ENCODE measurements at places on chromosomes 7 and 10. TPM values are rescaled to one million over a fixed set of nuclear protein-coding genes. Genes with fewer than 3 reads are reported as not detected.

DNA sequence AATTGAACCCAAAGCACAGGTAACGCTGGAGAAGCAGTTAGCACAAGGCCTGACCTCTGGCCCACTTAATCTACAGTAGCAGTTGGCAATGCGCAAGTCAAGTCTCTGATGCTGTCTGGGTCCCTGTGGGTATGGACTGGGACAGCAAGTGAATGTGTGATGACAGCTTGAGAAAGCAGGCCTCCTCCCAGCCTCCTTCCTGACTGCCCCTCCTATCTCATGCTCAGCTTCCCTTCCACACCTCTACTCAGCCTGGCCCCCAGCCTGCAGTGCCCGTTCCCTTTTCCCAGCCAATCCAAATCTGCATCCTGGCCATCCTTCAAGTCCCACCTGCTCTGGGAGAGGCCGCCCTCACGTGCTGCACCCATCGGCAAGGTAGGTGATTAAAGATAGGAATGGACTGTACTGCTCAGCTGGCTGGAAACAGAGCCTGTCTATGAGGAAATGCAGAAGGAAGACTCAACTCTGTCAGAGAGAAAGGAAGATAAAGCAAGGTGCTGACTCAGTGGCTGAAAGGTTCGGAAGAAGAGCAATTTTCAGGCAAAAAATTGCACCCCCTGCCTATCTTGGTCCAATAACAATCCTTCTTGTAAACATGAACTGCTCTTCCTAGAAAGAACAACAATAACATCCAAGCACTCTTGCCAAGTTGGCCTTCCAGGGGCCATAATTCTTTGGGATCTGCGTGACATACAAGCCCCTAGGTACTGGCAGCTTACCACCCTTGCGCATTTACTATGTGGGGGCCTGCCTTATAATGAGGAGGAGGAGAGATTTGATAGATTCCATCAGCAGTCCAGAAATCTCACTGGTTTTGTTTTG, 16.6 kb upstream of the FGFR2 start:
- no peak overlapping the region for H3K4me3 ChIP-seq
- H3K27me3 ChIP-seq, result no peaks in the 10 kb centered on the region
- no peak overlapping the region for H3K27ac ChIP-seq
- DNase-seq, result no peak
- no peaks in the 10 kb centered on the region for H3K36me3 ChIP-seq

DNA sequence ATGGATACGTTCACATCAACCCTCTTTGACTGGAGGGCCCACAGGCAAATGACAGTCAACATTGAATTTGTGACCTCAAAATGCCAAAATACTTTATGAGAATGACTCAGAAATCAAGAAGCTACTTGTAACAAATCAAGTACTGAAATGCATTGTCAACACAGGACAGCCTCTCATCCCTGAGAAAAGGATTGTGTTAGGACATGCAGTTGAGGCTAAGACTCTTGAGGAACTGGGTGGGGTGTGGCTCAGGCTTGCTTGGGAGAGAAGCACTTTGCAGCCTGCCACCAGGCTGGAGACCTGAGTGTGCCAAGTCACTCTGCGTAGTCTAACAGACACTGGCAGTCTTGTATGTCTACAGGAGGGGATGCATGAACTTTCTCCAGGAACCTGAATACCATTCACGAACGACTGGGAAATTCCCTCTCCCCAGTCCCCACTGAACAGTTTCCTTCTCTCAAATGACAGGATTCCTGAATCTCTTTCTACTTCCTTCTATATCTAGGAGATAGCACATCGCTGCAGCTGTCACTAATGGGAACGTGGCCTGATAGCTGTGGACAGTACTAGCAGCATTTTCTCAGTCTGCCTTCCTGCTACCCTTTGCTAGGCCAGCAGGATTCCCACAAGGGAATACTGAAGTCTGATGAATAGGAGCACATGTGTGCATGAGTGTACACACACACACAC, 3.3 kb upstream of the SMO start:
- H3K4me3 ChIP-seq, result no peak overlapping the region
- H3K4me1 ChIP-seq, result peaks cover 4% of the 10 kb centered on the region
- no peaks in the 10 kb centered on the region for H3K36me3 ChIP-seq
- no peak overlapping the region for H3K27ac ChIP-seq

- H3K27me3 ChIP-seq, result peaks cover 14% of the 10 kb centered on the region
- H3K27ac ChIP-seq, result no peak overlapping the region
- no peaks in the 10 kb centered on the region for H3K36me3 ChIP-seq
- H3K4me3 ChIP-seq, result no peak overlapping the region
Observed at GRCh38 chr7:93897680-93898079, 7.1 kb upstream of the TFPI2 start.

DNA sequence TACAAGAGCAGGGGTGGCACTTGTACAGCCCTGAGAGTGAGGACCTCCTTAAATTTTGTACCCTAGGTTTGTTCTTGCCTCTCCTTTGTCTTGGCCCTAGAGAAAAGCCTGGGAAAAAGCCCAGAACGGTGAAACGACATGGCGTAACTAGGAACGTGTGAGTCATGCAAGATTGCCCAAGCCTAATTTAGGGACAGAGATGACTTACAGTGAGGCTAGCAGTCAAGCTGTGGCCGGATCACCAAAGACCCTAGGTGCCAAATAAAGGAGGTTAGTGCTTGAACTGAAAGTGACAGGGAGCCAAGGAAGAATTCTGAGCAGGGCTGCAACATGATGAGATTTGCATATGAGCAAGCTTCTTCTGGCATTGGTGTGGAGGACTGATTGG, 25.1 kb downstream of the TBXAS1 start:
- peaks cover 19% of the 10 kb centered on the region for H3K4me1 ChIP-seq
- no peak for DNase-seq
- no peak overlapping the region for H3K27ac ChIP-seq
- peaks cover 1% of the 10 kb centered on the region for H3K27me3 ChIP-seq
- H3K36me3 ChIP-seq, result peaks cover 5% of the 10 kb centered on the region

- H3K27me3 ChIP-seq, result no peaks in the 10 kb centered on the region
- DNase-seq, result no peak
- H3K27ac ChIP-seq, result no peak overlapping the region
Observed at GRCh38 chr7:12701433-12701832, 14.0 kb downstream of the ARL4A start.

GRCh38 chr7:44134943-44135628, 6.0 kb downstream of the MYL7 start:
- DNase-seq, result no peak
- H3K27me3 ChIP-seq, result no peaks in the 10 kb centered on the region
- H3K27ac ChIP-seq, result no peak overlapping the region
- H3K36me3 ChIP-seq, result no peaks in the 10 kb centered on the region
- H3K4me3 ChIP-seq, result no peak overlapping the region
- no peaks in the 10 kb centered on the region for H3K4me1 ChIP-seq

The STAMBPL1 gene
- 39.7 TPM for total RNA-seq

The LRRN3 gene
- total RNA-seq, result 211 TPM

- DNase-seq, result no peak
- no peak overlapping the region for H3K27ac ChIP-seq
- H3K4me3 ChIP-seq, result no peak overlapping the region
- peaks cover 19% of the 10 kb centered on the region for H3K36me3 ChIP-seq
- H3K27me3 ChIP-seq, result no peaks in the 10 kb centered on the region
Observed at GRCh38 chr7:131431289-131431688, 103.6 kb downstream of the MKLN1 start.

The SLC13A4 gene
- total RNA-seq, result not detected

- H3K27me3 ChIP-seq, result no peaks in the 10 kb centered on the region
- H3K27ac ChIP-seq, result no peak overlapping the region
- no peak overlapping the region for H3K4me3 ChIP-seq
- peaks cover 59% of the 10 kb centered on the region for H3K4me1 ChIP-seq
Observed at GRCh38 chr7:35817181-35817580, 16.3 kb downstream of the SEPTIN7 start.

DNA sequence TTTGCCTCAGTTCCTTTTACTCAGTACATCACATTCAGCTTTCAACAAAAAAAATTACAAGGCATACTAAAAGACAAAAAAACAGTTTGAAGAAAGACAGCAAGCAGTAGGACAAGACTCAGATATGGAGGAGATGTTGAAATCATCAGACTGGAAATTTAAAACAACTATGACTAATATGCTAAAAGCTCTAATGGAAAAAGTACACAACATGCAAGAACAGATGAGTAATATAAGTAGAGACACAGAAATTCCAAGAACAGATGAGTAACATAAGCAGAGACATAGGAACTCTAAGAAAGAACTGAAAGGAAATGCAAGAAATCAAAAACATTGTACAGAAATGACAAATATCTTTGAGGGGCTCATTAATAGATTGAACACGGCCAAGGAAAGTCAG, 402.6 kb downstream of the NEBL start:
- no peak overlapping the region for H3K27ac ChIP-seq
- no peaks in the 10 kb centered on the region for H3K27me3 ChIP-seq
- no peaks in the 10 kb centered on the region for H3K4me1 ChIP-seq
- no peak for DNase-seq
- no peaks in the 10 kb centered on the region for H3K36me3 ChIP-seq

The EBF3 gene
- total RNA-seq, result not detected

All from activated CD4-positive, alpha-beta T cell treated with anti-CD3 and anti-CD28 coated beads, Interleukin-2, amount 10 ng/mL, durations not matched to agents 7 days and 5 days (primary cell).